ENCODE measurements at places on chromosomes 4 and X.
A peak's percentile ranks its signal among the peaks of the same experiment; 100 is the strongest.

DNA sequence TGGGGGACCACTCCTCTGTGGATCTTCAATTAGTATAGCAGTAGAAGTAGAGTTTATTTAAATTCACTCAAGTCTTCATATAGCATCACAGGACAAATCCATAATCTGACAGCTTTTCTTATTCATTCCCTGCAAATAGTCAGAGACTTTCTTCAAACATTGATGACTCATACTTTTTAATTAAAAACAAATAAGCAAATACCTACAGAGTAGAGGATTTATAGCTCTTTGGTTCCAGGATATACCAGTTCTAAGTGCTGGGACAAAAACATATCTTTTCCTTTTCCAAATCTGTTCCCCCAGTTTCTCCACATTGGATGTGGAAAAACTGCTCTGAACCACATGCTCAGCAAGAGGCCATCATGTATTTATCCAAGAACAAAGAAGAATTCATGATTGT lies 24.1 kb downstream of the EMCN start:
- DNase-seq, result no peak

- peak; percentile 63 for DNase-seq
These were observed at the start of gene INPP4B for GRCh38 chr4:142846108-142846728. INPP4B (minus strand) TSS chr4:142846301.

GRCh38 chr4:41921476-41921875 lies 13.8 kb upstream of the TMEM33 start:
- DNase-seq, result no peak

DNA sequence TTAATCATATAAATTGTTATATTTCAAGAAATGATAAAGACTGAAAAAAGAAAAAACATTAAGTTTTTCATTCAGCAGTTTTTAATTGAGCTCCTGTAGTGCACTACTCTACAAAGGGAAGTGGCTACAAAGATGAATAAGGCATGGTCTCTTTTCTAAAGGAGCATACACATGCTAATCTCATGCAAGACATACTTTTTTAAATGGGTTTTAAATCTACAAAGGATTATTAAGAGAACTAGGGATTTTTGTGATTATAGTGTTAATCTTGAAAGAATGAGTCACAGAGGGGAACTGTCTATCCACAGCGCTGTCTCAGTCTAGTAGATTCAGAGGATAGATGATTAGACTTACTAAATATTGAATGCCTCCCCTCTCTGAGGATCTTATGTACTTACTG lies 1722.2 kb downstream of the RPA4 start:
- DNase-seq, result no peak

DNA sequence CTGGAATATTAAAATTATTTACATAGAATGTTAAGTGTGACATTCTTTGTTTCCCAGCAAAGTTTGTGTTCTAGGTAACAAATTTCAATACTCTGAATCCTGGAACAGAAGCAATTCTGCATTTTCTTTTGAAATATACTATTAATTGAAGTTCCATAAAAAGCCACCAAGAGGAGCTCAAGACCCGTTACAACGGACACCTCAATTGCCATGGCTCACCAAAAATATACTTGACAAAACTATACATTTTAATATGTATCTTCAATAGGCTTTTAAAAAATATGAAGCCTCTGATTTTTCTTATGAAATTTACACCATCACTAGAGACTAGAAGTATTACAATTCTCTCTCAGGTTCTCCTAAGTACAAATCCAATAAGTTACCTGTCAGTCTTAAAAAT lies 111.4 kb downstream of the NYX start:
- DNase-seq, result no peak

DNA sequence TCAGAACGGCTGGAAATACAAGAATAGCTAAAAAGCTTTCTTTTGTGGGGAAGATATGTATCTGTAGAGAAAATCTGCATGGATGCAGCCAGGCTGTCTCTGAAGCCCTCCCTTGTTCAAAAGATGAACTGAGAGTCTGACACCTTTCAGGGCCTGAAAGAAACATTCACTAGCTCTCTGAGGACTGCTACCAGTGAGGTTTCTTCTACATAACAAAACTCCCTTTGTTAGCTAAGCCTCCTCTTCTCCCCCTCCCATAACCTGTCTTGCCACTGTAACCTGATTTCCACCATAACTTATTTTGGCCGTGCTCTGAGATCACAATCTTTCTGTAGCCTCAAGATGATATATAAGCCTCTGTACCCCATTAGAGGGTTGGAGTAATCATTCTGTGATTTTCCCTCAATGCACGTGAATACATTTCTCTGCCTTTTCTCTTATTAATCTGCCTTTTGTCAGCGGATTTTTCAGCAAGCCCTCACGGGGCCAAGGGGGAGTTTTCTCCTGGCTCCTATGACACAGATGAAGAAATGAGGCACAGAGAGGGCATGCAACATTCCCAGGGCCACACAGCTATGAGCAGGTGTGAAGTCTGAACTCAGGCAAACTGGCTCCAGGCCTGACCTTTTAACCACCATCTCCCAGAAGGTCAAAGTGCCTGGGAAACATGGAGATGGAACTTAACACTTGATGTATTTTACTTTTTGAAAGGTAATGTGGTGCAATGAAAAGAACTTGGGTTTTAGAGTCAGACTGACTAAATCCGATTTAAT lies 161.6 kb upstream of the PRDX4 start:
- DNase-seq, result no peak

DNA sequence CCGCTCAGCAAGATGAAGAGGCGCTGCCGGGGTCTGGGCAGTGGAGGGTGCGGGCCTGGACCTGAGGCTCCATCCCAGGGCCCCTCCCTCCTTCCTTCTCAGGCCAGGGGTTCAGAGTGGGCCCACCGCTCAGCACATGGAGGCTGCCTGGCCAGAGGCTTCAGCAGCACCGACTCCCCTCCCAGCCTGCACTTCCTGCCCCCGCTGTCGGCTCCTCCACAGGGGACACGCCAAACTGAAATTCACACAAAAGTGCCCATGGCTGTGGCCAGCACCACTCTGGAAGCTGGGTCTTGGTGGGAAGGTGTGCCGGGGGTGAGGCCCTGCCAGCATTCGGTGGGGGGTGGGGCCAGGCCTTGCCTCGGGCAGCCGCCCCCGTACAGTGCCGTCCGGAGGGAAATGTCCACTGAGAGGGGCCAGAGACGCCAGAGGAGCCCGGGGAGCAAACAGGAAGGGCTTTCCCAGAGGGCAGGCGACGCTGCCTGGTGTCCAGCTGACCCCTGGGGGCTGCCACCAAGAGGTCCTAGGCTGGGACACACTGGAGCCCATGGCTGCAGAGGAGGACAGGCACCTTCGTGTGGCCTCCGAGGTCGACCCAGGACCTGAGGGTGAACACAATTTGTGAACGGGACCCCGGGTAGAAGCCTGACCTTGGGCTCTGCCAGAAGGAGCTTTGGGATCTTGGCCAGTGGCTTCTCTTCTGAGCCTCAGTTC lies 84.6 kb upstream of the AFAP1 start:
- no peak for DNase-seq

DNA sequence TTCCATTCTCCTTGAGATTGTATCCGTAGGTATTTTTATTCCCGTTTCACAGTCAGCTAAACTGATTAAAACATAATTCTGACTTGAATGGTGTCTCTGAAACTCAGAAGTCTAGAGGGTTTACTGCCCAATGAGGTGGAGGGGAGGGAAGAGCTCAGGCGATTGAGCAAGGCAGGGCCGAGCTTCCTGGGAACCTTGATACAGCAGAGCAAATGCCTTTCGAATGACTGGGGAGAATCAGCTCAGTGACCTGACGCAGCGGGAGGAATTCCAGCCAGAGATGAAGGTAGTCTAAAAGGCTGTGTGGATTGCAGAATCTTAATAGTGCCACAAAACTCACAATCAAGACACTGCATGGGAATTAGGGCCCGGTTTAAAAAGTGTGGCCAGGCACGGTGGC lies 233.6 kb downstream of the EVC2 start:
- no peak for DNase-seq

All from NCI-H510A treated with DMSO at 0.1 percent for 48 hours (cell line).